Activated naive CD4-positive, alpha-beta T cell treated with anti-CD3 and anti-CD28 coated beads, Interleukin-2, amount 50 U/mL, for 72 hours (primary cell): ENCODE measurements at places on chromosomes 16 and 17. TPM values are rescaled to one million over a fixed set of nuclear protein-coding genes. Genes with fewer than 3 reads are reported as not detected.

- DNase-seq: no peak
Observed at GRCh38 chr17:51275381-51275780, 15.0 kb downstream of the UTP18 start.

FGF11 gene
- 35.5 TPM for total RNA-seq

DNA sequence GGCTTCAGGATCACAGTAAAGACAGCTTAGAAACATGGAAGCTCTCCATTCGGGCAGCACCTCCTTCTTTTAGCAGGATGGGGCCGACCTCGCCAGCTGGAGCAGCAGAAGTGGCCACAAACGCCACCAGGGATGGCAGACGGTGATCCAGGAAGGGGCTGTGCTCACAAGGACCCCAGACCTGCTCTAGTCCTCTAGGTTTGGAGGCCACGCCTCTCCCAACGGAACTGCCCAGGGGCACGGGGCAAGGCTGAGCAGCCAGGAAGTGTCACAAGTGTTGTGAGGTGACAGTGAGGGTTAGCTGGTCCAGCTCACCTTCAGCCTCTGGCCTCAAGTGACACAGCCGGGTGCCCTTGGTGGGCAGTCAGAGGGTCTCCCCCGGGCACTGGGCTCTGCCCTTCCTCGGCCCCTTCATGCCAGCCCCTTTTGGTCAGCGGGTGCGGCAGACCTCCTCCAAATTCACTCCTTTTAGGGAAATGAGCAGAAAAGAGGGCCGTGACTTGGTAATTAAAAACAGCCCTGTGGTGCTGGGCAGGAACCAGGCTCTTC, 20.4 kb downstream of the CEP295NL start:
- DNase-seq: no peak

GRCh38 chr17:44043272-44043696, 23.2 kb downstream of the LSM12 start:
- DNase-seq: no peak
